Immature natural killer cell (primary cell): ENCODE measurements at places on chromosomes 5 and 9.
A peak's percentile ranks its signal among the peaks of the same experiment; 100 is the strongest.

GRCh38 chr9:83505282-83505681 lies 32.9 kb downstream of the FRMD3 start:
- DNase-seq: no peak
- H3K4me3 ChIP-seq: no peak overlapping the region
- H3K4me1 ChIP-seq: peaks cover 22% of the 10 kb centered on the region
- H3K36me3 ChIP-seq: no peaks in the 10 kb centered on the region
- H3K27ac ChIP-seq: no peak overlapping the region

- no peaks in the 10 kb centered on the region for H3K36me3 ChIP-seq
- peak; percentile 74 for DNase-seq
- H3K27ac ChIP-seq: peak overlapping the region; percentile 99
- H3K4me1 ChIP-seq: peaks cover 68% of the 10 kb centered on the region
- peaks cover 11% of the 10 kb centered on the region for H3K27me3 ChIP-seq
Observed at GRCh38 chr9:85741095-85741874, 469 bp downstream of the AGTPBP1 start.

- H3K36me3 ChIP-seq: no peaks in the 10 kb centered on the region
- H3K4me1 ChIP-seq: peaks cover 9% of the 10 kb centered on the region
- no peak overlapping the region for H3K4me3 ChIP-seq
- no peak overlapping the region for H3K27ac ChIP-seq
- no peaks in the 10 kb centered on the region for H3K27me3 ChIP-seq
- no peak for DNase-seq
Observed at GRCh38 chr5:150160448-150161081, 4.9 kb upstream of the PDGFRB start.

- no peak overlapping the region for H3K27ac ChIP-seq
- no peaks in the 10 kb centered on the region for H3K36me3 ChIP-seq
- DNase-seq: no peak
- peaks cover 6% of the 10 kb centered on the region for H3K27me3 ChIP-seq
- no peaks in the 10 kb centered on the region for H3K4me1 ChIP-seq
Observed at GRCh38 chr5:133370036-133370831, 242.1 kb downstream of the FSTL4 start.

GRCh38 chr9:81815781-81816180 lies 112.4 kb upstream of the SPATA31D4 start:
- H3K4me1 ChIP-seq: peaks cover 43% of the 10 kb centered on the region
- no peak for DNase-seq
- peak overlapping the region; percentile 2 for H3K4me3 ChIP-seq
- H3K36me3 ChIP-seq: no peaks in the 10 kb centered on the region

DNA sequence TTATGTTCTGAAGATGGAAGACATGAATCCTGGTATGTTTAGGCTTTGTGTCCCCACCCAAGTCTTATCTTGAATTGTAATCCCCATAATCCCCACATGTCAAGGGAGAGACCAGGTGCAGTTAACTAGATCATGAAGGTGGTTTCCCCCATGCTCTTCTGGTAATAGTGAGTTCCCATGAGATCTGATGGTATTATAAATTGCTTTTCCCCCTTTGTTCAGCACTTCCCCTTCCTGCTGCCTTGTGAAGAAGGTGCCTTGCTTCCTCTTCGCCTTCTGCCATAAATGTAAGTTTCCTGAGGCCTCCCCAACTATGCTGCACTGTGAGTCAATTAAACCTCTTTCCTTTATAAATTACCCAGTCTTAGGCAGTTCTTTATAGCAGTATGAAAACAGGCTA lies 229.0 kb downstream of the ARL15 start:
- no peak overlapping the region for H3K27ac ChIP-seq
- no peak for DNase-seq
- H3K4me1 ChIP-seq: no peaks in the 10 kb centered on the region
- peaks cover 4% of the 10 kb centered on the region for H3K36me3 ChIP-seq

DNA sequence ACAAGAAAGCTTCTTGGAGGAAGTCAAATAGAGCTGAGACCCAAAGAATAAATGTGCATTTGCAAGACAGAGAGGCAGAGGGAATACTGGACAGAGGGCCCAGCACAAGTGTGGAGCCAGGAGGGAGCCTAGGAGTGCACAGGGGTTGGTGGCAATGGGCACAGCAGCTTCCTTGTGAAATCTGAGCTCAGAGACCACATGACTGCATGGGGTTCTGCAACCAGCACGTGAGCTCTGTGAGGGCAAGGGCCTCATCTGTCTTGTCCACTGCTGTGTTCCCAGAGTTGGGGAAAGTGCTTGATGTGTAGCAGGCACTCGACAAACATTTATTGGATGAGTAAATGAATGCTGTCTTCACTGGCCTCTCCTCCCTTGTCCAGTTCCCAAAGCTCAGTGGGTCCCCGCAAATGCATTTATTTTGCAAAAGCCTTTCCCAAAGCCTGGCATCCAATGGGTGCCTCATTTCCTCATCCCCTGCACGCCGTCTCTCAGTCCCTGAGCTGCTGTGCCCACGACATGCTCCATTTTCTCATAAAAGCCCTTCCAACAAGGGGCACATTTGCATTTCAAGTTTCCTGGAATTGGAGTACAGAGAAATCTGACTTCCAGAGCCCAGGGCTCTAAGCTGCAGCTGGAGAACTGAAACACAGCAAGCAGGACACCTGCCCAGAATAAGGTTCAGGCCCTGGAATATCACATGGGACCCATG lies 58.5 kb downstream of the KCNIP1 start:
- no peak overlapping the region for H3K27ac ChIP-seq
- no peaks in the 10 kb centered on the region for H3K4me1 ChIP-seq
- no peak for DNase-seq
- H3K4me3 ChIP-seq: no peak overlapping the region
- peaks cover 6% of the 10 kb centered on the region for H3K27me3 ChIP-seq

GRCh38 chr9:12463641-12464040 lies 229.5 kb upstream of the TYRP1 start:
- H3K4me1 ChIP-seq: no peaks in the 10 kb centered on the region
- H3K4me3 ChIP-seq: no peak overlapping the region
- H3K27me3 ChIP-seq: no peaks in the 10 kb centered on the region
- H3K27ac ChIP-seq: no peak overlapping the region

DNA sequence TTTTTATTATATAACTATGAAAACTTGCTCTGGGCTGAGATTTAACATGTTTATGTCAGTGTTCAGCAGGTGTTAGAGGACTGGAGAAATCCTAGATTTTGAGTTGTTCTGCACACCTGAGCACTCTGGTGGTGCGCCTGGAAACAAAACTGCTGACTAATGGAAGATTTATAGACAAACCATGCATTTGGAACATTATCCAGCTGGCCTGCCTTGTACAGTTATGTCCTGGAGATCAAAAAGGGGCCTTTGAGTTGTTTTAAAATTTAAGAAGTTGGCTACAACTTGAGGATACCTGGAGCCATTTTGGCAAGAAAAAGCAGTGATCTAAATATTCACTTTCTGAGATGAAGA lies 5.7 kb upstream of the ARHGEF28 start:
- H3K36me3 ChIP-seq: no peaks in the 10 kb centered on the region
- H3K4me1 ChIP-seq: peaks cover 3% of the 10 kb centered on the region
- DNase-seq: no peak
- H3K4me3 ChIP-seq: no peak overlapping the region
- H3K27me3 ChIP-seq: peaks cover 7% of the 10 kb centered on the region
- no peak overlapping the region for H3K27ac ChIP-seq

DNA sequence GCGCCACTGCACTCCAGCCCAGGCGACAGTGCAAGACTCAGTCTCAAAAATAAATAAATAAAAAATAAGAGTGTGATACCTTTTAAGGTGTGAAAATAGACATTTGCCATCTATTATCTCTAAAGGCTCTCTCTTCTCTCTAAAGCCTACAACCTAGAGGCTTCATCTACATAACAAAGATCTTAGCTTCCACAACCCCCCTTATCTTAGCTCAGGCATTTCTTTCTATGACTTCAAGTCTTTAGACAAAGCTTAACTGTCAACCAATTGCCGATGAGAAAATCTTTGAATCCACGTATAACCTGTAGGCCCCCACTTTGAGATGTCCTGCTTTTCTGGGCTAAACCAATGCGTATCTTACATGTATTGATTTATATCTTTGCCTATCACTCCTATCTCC lies 64.9 kb upstream of the ADAMTS19 start:
- H3K27me3 ChIP-seq: no peaks in the 10 kb centered on the region
- no peaks in the 10 kb centered on the region for H3K36me3 ChIP-seq
- no peaks in the 10 kb centered on the region for H3K4me1 ChIP-seq
- no peak overlapping the region for H3K4me3 ChIP-seq
- no peak overlapping the region for H3K27ac ChIP-seq

- H3K4me1 ChIP-seq: no peaks in the 10 kb centered on the region
- DNase-seq: no peak
- peaks cover 2% of the 10 kb centered on the region for H3K27me3 ChIP-seq
- no peak overlapping the region for H3K4me3 ChIP-seq
- H3K36me3 ChIP-seq: no peaks in the 10 kb centered on the region
Observed at GRCh38 chr5:135010502-135011354, 23.3 kb downstream of the PITX1 start.

DNA sequence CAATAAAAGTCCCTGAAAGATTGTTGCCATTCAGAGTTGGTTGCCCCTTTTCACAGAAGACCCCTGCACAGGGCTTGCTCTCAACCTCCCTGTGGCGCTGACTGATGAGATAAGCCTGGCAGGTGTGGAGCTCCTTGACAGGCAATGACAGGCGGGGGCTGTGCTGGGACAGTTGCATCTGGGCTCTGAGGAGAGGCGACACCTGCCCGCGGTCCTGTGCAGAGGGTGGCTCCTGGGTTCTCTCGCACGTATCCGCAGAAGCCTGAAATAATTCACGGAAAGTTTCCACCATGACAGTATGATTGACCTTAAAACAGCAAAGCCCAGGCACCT lies 19.8 kb upstream of the EXOC3 start:
- H3K4me3 ChIP-seq: peak overlapping the region; percentile 72
- no peak overlapping the region for H3K27ac ChIP-seq
- no peaks in the 10 kb centered on the region for H3K36me3 ChIP-seq
- DNase-seq: no peak
- H3K4me1 ChIP-seq: peaks cover 8% of the 10 kb centered on the region

- no peak for DNase-seq
- H3K27me3 ChIP-seq: peaks cover 6% of the 10 kb centered on the region
- no peaks in the 10 kb centered on the region for H3K4me1 ChIP-seq
- H3K27ac ChIP-seq: no peak overlapping the region
- H3K36me3 ChIP-seq: no peaks in the 10 kb centered on the region
Observed at GRCh38 chr9:16193066-16193465, 640.2 kb downstream of the CCDC171 start.

GRCh38 chr9:297104-297972 lies 82.7 kb downstream of the DOCK8 start:
- H3K27me3 ChIP-seq: peaks cover 2% of the 10 kb centered on the region
- peak overlapping the region; percentile 64 for H3K27ac ChIP-seq
- DNase-seq: no peak
- peak overlapping the region; percentile 46 for H3K4me3 ChIP-seq
- H3K4me1 ChIP-seq: peaks cover 61% of the 10 kb centered on the region

DNA sequence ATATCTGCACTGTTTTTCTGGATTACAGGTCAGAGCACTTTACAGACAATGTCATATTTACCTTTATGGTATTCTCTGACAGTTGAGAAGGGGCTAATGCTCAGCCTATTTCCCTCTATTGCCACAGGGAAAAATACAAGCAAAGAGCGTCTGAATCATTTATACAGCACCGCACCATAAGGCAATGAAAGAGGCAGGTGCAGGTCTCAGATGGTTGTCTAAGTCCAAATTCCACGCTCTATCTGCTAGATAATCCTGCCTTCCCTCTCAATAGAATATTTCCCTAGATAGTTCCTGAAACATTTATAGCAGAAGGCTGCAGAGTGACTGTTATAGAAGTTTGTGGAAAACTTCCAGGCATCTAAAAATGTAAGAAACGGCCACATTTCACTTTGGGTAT lies 446.1 kb upstream of the CDH6 start:
- H3K27ac ChIP-seq: no peak overlapping the region
- DNase-seq: no peak
- H3K4me3 ChIP-seq: no peak overlapping the region

GRCh38 chr9:119278171-119278570 lies 91.1 kb downstream of the BRINP1 start:
- no peak for DNase-seq
- H3K4me1 ChIP-seq: no peaks in the 10 kb centered on the region
- no peak overlapping the region for H3K27ac ChIP-seq
- H3K36me3 ChIP-seq: no peaks in the 10 kb centered on the region
- peaks cover 6% of the 10 kb centered on the region for H3K27me3 ChIP-seq
- no peak overlapping the region for H3K4me3 ChIP-seq

GRCh38 chr5:9947225-9947714 lies 302.4 kb downstream of the ATPSCKMT start:
- no peak overlapping the region for H3K4me3 ChIP-seq
- no peak overlapping the region for H3K27ac ChIP-seq
- no peak for DNase-seq
- peaks cover 1% of the 10 kb centered on the region for H3K27me3 ChIP-seq

DNA sequence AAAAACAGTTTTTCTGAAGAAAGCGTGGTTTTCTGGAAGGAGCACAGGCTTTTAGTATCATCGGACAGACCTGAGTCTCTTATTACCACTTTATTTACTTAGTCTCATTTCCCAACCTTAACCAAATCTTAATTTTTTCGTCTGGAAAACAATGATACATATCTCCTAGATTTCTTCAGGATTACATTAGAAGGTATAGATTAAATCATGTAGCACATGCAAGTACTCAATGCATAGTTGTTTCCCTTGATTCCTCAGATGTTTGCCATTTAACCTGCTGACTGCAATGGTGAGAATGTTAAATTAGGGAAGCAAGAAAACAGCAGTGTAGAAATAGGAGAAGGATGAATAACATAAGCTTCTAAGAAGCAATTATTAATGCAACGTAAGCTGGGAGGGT lies 289.4 kb downstream of the PDE4D start:
- no peaks in the 10 kb centered on the region for H3K36me3 ChIP-seq
- no peak for DNase-seq
- no peaks in the 10 kb centered on the region for H3K27me3 ChIP-seq
- H3K27ac ChIP-seq: no peak overlapping the region

DNA sequence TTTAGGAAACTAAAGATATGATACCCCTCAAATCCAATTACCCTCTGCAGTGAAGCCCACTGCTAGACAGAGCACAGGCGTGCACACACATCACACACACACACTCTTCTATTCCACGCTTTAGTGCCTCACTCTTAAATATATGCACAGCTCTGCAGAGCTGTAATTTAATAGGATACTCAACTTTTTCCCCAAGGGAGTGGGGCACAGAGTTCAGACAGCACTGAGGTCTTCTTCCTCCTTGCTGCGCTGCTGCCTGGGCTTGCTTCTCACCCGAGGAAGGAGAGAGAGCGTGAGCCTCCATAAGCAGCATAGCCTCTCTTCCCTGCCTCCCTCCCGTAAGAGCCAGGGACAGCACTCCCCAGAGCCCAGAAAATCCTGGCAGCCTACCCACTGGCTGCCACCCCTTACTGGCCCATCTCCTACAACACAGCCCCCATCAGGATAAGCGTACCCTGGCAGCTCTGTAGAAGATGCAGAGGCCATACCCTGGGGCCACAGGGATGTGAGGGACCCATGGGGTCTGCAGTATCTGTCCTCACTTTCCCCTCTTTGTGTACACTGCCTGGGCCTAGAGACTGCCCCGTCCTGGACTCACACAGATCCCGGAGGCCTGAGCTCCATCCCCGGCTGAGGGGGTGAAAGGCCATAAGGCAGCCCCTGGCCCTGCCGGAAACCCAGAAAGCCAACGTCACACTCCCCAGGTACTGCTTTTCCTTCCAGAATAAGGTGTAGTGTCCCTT lies 102.1 kb downstream of the C5orf15 start:
- H3K27me3 ChIP-seq: peaks cover 6% of the 10 kb centered on the region
- H3K4me3 ChIP-seq: no peak overlapping the region
- no peaks in the 10 kb centered on the region for H3K36me3 ChIP-seq
- no peak overlapping the region for H3K27ac ChIP-seq
- no peak for DNase-seq

GRCh38 chr5:149319174-149319573 lies 26.1 kb upstream of the GRPEL2 start:
- H3K27me3 ChIP-seq: peaks cover 2% of the 10 kb centered on the region
- DNase-seq: no peak
- H3K36me3 ChIP-seq: no peaks in the 10 kb centered on the region
- H3K27ac ChIP-seq: no peak overlapping the region
- no peaks in the 10 kb centered on the region for H3K4me1 ChIP-seq
